ENCODE measurements at places on chromosomes 11 and 22.

DNA sequence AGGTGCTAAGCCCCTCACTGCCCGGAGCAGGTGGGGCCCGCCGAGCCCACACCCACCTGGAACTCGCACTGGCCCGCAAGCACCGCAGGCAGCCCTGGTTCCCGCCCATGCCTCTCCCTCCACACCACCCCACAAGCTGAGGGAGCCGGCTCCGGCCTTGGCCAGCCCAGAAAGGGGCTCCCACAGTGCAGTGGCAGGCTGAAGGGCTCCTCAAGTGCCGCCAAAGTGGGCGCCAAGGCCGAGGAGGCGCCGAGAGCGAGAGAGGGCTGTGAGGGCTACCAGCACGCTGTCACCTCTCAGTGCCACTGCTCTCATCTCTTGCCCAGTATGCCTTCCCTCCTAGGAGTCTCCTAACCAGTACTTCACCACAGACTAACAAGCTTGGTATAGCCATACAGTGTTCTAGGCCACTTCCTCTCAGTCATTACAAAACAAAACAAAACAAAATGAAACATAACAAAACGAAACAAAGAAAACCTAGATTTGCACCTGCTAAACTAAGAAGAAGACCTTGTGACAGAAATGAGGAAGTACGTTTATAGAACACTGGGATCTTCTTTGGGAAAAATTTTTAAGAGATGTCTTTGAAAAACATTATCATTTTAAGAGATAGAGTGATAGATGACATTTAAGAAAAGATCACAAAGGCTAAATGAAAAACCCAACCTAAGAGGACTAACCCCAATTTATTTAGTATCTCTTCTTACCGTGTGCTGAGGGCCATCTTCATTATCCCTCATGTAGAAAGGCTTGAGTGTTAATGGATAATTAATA is 47.7 kb upstream of the GAB2 start:
- DNase-seq = no peak

DNA sequence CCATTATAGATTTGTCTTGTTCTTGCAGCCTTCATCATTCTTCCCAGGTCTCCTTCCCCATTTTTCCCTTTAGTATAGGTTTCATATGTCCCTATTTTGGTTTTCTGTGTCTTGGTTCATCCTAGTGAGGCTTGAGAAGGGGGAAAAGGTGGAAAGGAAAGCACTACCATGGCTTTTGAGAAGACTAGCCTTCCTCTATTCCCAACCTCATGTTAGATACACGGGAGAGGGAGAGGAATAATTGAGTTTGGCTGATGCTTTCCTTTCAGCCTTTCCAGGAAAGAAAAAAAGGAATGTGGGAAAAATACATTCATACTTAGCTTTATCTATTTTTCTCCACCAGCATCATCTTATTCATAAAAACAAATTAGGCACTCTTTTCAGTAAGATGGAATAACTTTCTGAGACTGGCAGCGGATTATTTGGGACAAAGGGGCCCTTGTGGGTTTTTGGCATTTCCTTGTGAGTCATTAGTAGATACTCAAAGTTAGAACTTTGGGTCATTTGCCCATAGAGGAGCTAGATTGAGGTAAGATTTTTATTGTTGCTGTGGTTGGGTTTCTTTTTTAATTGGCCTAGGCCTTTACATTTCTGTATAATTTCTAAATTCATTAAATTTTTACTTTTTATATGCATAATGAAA is 23.8 kb downstream of the CAPRIN1 start:
- no peak for DNase-seq

DNA sequence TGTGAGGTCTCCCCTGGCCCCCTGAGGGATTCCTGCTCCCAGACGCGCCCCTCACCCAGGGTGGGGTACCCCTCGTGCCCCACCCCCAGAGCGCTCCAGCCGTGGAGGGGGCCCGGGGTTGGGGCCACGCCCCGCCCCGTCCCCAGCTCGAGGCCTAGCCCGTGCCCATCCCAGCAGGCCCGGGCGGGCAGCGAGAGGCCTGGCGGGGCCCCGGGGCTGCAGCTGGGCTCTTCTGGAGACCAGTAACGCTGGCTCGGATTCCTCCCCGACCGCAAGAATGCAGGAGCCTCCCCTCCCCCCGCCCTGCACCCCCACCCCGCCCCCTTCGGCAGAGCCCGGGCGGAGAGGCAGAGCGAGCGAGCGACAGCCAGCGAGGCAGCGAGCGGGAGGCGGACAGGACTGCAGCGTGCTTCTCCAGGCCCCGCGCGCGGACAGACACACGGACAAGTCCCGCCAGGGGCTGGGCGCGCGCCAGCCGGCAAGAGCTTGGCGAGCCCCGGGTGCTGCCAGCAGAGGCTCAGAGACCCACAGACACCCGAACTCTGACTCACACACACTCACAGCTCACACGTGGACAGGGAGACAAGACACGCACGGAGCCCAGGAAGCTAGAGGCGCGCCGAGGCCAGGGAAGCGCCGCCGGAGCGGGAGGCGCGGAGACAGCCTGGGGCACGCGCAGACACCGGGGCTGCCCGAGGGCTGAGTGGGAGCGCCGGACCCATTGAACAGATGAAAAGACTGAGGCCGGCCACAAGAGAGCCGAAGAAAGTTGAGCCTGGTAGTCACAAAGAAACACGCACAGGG is 15.2 kb downstream of the BCL9L start:
- peak; percentile 12 for DNase-seq

- no peak for DNase-seq
Observed at GRCh38 chr22:29195118-29195963, 10.4 kb upstream of the EMID1 start.

DNA sequence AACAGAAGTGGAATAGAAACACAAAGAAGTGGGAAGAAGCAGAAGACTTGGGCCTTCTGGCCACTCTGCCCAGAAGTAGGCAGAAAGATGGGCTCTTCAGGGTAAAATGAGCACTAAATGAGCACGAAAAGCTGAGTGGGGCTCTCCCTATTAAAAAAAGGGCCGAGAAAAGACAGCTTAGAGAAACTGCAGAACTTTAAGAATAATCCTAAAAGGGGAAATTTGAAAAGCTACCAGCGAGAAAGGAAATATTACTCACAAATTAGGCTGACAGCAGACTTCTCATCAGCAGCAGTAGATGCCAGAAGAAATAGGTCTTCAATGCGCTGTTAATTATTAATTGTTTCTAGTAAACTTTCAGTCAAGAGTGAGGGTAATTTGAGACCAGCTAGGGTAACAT is 78.2 kb downstream of the UVRAG start:
- DNase-seq = no peak

DNA sequence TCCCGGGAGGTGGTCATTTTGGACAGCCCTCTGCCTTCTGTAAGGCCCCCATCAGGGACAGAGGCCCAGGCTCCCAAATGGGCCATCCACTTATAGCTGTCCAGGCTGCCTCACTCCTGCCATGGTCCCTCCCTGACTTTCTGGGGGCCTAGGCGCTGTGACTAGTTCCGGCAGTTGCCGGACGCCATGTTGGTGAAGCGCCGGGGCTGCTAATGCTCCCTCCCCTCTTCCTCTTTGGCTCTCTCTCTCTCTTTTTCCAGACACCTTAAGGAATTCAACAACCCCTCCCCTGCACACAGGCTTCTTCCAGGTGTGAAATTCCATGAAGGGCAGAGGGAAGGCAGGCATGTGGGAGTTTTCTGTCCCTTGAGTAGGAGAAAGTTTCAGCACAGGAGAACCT is 445.6 kb downstream of the SOX6 start:
- DNase-seq = no peak

DNA sequence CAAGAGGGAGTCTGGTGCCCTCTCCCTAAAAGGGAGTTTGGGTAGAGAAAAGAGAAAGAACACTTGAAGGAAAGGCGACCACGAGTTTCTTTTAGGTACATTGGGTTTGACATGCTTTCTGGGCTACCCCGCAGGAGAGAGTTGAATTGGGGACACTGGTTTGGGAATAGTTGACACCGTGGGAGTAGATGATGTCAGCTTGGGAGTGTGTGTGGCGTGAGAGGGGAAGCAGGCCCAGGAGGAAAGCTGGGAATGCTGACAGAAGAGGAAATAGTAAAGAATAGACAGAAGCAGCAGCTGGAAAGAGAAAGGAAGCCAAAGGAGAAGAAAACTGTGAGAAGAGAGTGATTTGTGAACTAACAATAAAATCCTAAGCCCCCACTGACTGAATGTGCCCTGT is 442.9 kb downstream of the DYNC2H1 start:
- no peak for DNase-seq

DNA sequence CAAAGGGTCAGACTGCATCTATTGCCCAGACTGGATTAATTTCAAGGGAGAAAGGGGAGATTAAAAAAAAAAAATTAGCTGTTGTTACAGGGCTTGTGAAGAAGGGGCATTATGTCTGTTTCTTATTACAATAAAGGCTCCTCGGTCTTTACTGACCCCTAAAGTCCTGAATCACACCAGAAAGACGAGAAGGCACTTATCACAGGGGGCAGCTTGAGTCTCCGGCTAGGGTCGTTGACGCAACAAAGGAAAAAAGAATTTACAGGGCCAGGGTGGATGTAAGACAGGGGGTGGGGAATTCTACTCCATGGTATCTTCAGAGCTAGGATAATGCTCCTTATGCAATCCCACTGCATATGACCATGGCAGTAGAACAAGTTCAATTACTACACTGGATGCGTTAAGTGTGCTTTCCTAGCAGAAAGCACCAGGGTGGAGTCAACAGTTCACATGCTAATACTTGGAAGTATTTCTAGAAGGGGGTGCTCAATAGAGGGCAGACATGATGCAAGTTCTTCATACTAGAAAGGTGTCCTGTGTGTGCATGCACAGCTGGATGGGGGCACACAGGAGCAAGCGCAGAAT is 16.5 kb downstream of the DDX17 start:
- no peak for DNase-seq

GRCh38 chr11:36210529-36210928 is 78.7 kb downstream of the COMMD9 start:
- DNase-seq = no peak

- peak; percentile 40 for DNase-seq
Observed at GRCh38 chr11:102733232-102733875, 8.6 kb upstream of the MMP8 start.

DNA sequence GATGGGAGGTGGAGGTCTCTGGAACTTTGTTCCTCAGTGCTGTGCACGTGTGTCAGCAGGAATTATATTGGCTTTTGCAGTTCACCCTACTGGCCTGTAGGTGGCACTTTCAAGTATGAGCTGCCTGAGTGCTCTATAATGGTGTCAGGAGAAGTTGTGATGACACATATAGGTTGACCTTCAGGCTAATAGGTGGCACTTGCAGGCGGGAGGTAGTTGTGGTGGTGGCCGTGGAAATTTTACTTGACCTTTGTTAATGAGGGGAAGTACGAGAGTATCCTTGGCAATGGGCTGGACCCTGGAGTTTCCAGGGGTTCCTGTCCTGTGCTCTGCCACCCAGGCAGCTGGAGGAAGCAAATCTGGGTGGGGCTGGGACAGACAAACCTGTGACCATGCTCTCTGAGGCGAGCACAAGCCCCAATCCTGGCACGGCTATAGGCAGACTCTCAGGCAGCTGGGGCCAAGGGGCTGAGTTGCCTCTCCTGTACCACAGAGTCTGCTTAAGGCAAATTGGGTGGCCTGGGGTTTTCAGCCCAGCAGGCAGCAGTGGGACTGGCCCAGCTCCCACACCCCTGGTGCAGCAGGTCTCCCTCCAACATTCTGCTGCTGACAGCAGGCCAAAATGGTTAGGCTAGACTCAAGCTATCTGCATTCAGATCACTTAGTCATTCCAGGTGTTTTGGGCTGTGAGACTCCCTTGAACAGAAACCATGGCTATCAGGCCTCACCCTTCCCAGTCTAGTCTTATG is 147.5 kb upstream of the CTSC start:
- DNase-seq = peak; percentile 45

- DNase-seq = peak; percentile 59
Observed at GRCh38 chr22:39348909-39349505, 784 bp upstream of the SYNGR1 start.

GRCh38 chr22:17588606-17589005 is 25.3 kb downstream of the SLC25A18 start:
- DNase-seq = no peak

DNA sequence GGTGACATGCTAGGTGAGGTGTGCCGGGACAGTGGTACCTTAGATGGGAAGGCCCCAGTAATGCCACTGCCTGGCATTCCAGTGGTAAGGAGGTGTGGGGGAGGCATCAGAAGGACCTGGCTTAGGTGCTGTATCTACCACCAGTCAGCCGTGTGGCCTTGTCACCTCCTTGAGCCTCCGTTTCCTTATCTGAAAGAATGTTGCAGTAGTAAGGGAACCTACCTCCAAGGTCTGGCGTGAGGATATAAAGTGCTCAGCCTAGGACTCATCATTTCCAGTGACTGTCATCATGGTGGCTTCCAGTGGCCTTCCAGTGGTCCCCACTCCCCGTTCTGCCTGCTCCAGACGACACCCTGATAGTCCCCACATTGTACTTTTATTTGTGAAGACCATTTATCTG is 6.8 kb upstream of the DUSP18 start:
- no peak for DNase-seq

DNA sequence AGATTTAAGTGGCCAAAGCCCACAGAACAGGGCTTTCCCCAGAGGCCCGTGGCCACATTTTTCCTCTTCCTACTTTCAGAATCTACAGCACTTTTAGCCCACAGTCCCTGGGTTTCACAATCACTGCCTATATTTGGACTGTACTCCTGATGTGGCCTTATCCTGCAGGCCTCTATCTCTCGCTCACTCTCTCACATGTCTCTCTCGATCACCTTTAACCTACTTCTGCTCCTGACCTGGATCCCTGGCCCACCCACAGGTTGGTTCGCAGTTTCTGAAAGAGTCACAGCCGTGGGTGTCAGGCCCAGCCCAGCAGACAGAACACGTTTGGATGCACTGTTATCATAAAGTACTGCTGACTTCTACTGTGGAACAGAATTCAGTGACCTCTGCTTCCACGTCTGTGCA is 55.5 kb downstream of the LARGE1 start:
- no peak for DNase-seq

Data from bone marrow (tissue), 2 donors.